ENCODE measurements at places on chromosomes 12 and 14.

DNA sequence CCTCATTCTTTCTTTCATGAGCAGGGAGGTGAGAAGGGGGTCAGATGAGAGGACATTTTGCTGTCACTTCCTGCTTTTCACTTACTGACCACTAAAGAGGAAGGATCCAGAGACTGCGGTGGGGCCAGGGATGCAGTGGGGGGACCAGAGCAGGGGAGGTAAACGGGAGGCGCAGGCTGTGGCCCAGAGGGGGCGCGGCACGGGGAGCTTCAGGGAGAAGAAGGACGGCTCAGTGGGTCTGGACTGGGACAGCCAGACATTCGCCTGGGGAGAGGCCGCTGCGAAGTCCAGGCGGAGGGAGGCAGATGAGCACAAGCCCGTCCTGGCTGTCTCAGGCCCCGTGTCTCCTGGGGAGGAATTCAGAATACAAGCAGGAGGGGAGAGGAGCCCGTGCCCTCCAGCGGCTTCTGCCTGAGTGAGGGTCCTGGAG is 41.2 kb downstream of the SLC6A12 start:
- DNase-seq: no peak

DNA sequence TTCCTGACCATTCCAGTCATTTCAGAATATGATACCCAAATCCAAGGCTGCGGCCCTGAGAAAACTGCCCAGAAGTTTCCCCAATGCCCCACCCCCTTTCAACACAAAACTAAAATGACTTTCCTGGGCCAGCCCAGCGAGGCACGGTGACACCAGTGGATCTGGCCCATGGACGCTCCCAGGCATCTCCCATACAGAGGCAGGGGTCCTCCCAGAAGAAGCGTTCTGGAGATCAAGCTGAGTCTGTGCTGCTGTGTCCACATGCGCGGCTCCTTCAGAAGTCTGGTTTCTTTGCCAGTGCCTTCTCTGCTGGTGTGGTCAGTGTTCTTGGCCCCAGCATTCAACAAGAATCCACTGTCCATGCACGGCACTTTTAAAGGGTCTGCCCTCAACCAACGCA is 228.2 kb upstream of the SFSWAP start:
- DNase-seq: no peak

DNA sequence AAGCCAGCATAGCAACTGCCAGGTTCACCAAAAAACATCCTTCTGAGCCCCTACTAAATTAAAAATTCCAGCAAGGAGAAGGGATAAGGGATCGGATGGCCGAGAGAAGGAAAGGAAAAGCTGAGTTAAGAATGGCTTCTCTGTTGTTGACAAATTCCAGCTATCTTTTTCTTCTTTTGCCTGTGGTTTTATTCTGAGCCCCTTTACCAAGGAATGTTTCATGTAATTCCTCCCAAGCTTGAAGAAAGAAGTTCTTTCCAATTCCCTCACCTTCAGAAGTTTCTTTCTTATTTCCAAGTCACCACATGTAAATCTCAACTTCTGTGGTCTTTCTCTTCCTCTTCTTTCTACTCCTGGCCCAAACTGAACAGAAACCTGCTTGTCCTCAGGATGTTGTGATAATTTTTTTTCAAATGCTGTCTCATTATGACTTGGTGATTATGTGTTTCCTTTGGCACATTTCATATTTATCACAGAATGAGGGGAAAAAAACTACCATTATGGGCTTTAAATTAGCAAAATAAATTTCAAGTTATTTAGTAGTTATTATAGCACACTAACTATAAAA is 40.0 kb downstream of the FGD6 start:
- DNase-seq: no peak

- DNase-seq: no peak
These were observed 61.4 kb upstream of the ESRRB start for GRCh38 chr14:76314521-76315034.

GRCh38 chr12:40439771-40440492 is 215.1 kb downstream of the LRRK2 start:
- no peak for DNase-seq

DNA sequence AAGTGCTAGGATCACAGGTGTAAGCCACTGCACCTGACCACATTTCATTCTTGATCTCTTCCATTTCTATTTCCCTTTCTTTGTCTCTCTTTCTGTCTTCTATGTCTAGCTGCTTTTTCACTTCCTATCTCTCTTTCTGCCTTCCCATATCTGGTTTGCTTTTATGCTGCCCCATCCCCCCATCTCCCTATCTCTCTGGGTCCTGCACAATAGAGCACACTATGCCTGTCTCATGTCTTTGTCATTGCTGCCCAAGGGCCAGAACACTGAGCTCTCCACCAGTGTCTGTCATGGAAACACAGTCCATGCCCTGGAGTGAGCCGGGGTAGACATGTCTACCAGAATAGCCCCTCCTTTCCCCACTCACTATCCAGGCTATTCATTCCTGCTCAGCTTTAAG is 12.3 kb upstream of the RARG start:
- no peak for DNase-seq

DNA sequence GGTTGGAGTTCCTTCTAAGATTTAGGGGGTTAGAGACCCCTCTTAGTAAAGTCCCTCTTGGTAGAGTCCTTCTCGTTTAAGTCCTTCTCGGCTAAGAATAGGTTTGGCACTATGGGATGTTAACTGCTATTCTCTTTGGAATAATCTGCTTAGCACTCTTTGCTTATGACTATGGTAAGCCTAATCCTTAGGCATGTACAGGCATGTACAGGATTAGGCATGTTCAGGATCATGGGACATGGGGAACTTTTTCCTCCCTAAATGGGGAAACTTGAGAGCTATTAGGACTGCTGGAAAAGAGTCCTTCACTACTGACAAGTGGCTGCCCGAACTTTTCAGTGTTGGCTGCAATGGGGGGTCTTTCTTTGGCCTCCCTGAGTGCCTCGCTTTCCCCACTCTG is 193.3 kb downstream of the TMEM117 start:
- DNase-seq: no peak

DNA sequence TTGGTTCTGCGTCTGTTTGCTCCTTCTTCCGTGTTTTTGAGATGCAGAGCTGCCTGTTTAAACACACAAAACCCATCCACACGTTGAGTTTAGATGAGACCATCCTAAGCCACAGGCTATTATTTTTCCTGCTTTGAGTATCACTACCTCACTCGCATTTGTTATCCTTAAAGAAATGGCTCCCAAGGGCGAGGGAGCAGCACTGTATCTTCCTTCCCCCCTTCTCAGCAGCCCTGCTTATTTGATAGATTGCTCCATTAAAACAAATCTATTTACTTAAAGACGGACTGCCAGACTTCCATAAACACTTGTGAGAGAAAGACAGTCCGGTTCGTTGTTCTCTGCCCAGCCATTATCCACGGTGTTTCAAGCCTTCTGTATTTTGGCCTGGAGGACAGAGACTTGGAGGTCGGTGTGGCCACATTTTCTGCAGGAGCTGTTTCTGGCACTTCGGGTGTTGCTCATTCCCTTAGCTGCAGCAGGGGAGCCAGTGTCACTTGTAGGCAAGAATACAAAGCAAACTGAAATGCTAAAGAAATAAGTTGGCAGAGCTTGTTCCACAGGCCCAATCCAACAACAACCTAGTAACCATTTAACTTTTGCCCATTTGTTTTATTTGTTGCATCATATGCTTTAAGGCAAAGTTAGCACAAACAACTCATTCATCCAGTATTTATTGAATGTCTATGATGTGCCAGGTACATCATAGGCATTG is 275.4 kb downstream of the TTC6 start:
- DNase-seq: no peak

DNA sequence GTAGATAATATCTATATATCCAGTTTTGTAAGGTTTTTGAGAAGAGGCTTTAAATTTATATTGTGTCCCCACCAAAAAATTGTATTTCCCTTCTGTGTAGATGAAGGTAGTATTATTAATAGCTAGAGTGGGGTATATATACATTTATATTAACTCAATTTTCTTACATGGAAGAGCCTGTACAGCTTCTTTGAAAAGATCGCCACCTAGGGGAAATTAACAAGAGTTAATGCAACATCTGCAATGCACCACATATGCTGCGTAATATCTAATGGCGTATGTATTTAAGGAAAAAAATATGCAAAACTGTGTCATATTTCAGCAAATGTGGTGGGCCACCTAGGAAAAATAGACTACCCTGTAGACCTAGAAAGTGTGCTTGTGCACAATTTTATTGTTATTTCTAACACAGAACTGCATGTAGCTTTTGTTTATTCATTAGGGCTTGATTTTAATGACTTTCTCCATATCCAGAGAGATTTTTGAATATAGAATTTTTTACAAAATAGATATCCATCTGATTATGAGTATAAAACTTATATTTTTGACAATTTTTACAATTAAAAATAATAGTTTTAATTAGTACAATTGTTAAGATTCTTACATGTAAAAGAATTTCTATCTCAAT is 14.0 kb downstream of the CCER1 start:
- peak; percentile 36 for DNase-seq

- no peak for DNase-seq
These were observed 12.6 kb downstream of the GPR65 start for GRCh38 chr14:88017535-88017934.

- DNase-seq: no peak
These were observed 56.7 kb downstream of the FAM222A start for GRCh38 chr12:109770104-109770860.

DNA sequence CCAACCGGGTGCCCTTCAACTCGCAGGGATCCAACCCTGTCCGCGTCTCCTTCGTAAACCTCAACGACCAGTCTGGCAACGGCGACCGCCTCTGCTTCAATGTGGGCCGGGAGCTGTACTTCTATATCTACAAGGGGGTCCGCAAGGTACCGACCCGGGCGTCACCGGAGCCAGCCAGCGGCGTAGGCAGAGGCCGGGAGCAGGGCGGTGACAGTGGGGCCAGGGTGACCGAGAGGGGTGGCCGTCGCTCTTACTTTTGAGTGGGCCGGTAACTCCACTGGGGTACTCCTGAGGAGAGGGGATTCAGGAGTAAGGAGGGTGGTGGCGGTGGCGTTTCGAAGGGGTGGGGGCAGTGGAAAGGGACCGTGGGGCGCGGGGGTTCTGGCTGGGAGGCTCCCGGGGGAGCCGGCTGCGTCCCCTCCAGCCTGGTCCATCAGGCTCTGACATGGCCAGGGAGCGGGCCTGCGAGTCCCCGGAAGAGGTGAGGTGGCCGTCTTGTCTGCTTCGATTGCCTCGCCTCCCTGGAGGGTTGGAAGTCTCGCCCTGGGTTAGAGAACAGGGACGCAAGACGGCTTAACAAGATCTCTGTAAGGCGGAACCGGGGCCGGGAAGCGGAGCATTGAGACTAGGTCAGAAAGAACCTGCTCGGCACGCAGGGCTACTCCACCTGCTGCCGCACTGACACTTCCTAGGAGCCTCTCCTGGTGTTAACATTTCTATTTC is 491 bp downstream of the WDR20 start:
- no peak for DNase-seq

DNA sequence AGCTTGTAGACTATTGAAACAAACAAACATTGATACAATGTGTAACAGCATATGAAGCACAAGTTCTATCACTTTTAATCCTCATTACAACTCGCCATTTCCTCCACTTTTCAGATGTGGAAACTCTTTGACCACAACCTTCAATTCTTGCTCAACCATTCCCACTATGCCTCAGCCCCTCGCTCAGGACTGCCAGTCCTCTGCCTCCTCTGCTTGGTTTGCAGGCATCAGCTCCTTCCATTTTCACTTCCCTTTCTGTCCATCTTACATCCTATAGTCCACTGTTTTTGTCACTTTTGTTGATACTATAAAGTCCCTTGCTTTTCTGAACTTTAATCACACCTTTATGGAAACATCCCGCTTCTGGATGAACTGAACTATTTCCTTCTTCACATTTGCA is 28.2 kb upstream of the CD27 start:
- no peak for DNase-seq

DNA sequence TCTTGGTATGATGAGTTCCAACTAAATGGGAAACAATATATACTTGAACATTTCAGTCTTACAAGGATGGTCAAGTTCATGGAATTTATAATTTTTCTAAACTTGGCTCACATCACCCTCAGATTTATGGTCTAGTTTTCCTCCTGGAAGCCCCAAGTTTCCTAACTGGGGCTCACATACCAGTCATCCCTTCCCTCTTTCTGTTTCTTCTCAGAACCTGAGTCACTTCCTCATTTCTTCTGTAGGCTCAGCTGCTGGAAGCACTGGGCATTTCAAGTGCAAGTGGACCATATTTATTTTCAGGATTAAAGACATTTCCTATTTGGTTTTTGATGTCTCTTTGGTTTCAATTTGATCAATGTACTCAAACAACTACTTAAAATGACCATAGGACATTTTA is 55.4 kb downstream of the GRIP1 start:
- DNase-seq: no peak

DNA sequence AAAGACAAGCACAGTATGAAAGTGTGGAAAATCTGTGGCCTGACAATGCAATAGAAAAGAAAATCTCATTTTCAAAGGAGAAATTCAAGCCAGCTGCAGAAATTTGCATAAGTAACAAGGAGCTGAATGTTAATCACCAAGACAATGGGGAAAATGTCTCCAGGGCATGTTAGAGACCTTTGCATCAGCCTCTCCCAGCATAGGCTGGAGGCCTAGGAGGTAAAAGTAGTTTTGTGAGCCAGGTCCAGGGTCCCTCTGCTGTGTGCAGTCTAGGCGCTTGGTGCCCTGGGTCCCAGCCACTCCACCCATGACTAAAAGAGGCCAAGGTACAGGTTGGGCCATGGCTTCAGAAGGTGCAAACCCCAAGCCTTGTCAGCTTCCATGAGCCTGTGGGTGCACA is 58.3 kb downstream of the TESPA1 start:
- no peak for DNase-seq

DNA sequence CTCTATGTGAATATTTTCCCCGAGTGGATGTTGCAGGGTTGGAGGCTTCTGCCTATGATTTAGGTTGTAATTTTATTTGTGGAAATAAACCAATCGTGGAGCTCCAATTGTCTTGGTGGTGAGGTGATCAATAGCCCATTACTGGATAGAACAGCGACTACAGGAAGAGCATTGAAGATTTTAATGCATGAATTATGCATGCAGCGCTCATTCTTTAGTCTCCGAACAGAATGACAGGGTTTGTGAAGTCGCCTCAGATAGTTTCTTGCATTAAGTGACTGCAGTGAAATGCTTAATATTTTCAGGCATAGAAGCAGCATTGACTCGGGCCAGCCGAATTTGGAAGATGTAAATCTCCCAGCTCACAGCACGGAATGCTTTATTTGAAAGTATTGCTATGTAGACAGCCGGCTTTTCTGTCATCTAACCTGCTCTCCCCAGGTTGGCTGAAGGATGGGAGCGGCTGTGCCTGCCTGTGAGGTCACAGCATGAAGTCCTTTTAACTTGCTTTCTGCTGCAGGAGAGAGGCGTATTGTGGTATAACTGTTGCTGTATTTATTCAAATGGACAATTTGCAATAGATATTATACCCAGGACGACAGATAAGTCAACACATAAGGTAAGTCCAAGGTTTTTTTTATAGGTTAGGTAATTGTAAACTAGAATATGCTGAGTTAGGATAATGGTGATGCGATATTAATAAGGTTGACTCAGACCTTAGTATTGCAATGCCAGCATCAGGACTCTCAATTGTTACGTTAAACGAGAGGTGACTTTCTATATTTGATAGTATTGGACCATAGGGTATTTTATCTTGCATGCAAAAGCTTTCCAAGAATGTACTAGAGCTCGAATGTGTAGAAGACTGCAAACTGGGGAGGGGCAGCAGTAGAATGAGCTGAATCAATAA is 135.7 kb downstream of the CNTN1 start:
- no peak for DNase-seq

GRCh38 chr14:89881839-89882238 is 72.7 kb downstream of the EFCAB11 start:
- no peak for DNase-seq

Data from kidney glomerular epithelial cell (primary cell).